ENCODE measurements at places on chromosomes 13 and 19.

GRCh38 chr19:6861683-6862286 lies 25.6 kb upstream of the ADGRE1 start:
- no peak overlapping the region for H3K27ac ChIP-seq
- H3K4me3 ChIP-seq = no peak overlapping the region
- H3K36me3 ChIP-seq = no peaks in the 10 kb centered on the region
- peaks cover 31% of the 10 kb centered on the region for H3K27me3 ChIP-seq
- peak; percentile 49 for DNase-seq
- peaks cover 18% of the 10 kb centered on the region for H3K4me1 ChIP-seq

GRCh38 chr13:73715911-73716510 lies 418.2 kb downstream of the KLF12 start:
- DNase-seq = peak; percentile 29
- no peaks in the 10 kb centered on the region for H3K27me3 ChIP-seq
- peak overlapping the region; percentile 71 for H3K27ac ChIP-seq
- peaks cover 28% of the 10 kb centered on the region for H3K4me1 ChIP-seq
- no peak overlapping the region for H3K4me3 ChIP-seq

DNA sequence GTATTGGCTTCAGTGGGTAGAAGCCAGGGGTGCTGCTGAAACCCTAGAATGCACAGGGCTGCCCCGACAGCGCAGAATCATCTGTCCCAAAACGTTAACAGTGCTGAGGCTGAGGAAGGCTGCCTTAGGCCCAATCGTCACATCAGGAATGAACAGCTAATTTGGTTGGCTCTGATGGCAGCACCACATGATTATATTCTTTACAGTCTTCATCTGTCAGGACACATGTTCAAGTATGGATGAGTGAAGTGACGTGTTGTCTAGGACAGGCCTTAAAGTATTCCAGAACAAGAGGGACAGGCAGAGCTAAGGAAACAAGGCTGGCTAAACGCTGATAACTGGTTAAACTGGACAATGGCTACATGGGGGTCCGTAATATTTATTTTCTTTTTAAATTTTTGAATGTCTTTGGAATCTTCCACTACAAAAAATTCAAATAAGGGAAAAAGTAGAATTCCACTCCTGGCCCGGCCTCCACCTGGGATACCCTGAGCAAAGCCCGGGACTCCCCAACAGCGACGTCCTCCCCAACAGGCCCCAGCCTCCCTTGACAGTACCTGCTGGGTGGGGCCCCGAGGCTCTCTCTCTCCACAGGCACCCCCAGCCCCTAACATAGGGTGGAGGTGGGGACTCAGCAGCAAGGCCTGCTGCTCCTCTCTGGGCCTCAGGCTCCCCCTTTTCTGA lies 14.8 kb upstream of the CCNP start:
- H3K27ac ChIP-seq = no peak overlapping the region
- no peak overlapping the region for H3K4me3 ChIP-seq
- DNase-seq = no peak
- H3K36me3 ChIP-seq = peaks cover 49% of the 10 kb centered on the region
- H3K4me1 ChIP-seq = peaks cover 8% of the 10 kb centered on the region

DNA sequence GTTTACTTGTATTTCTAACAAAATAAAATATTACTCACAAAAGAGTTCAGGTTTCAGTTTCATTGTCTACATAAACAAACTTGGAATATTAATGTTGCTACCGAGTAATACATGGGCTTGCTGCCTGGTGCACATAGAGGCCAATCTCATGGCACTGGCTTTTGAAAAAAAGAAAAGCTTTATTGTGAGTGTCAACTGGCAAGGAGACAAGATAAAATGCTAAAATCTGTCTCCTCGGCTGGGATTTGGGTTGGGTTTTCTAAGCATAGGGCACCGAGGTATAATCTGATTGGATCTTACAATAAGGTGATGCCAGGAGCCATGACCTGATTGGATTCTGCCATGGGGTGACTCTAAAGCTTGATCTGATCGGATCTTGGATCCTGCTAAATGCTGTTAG lies 1519.9 kb upstream of the MIR17HG start:
- no peak for DNase-seq
- no peak overlapping the region for H3K27ac ChIP-seq
- H3K4me3 ChIP-seq = no peak overlapping the region
- no peaks in the 10 kb centered on the region for H3K4me1 ChIP-seq

DNA sequence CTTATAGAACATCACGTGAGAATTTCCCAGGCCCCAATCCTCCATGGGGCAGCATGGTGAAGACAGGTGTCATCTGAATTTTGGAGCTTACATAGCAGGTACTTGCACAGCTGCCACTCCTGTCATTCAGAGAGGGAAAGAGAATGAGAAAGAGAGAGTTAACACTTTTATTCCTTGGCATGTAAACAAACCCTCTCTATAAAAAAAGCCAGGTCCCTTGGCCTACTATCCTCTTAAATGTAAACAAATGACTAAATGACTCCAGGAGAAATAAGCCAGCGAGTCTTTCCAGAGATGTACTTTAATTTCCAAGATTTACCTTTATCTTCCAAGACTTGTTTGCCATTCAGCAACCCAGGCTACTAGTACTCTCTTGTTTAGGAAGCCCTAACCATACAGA lies 195.3 kb upstream of the HTR2A start:
- H3K36me3 ChIP-seq = no peaks in the 10 kb centered on the region
- no peaks in the 10 kb centered on the region for H3K4me1 ChIP-seq
- no peak for DNase-seq
- H3K27me3 ChIP-seq = no peaks in the 10 kb centered on the region

DNA sequence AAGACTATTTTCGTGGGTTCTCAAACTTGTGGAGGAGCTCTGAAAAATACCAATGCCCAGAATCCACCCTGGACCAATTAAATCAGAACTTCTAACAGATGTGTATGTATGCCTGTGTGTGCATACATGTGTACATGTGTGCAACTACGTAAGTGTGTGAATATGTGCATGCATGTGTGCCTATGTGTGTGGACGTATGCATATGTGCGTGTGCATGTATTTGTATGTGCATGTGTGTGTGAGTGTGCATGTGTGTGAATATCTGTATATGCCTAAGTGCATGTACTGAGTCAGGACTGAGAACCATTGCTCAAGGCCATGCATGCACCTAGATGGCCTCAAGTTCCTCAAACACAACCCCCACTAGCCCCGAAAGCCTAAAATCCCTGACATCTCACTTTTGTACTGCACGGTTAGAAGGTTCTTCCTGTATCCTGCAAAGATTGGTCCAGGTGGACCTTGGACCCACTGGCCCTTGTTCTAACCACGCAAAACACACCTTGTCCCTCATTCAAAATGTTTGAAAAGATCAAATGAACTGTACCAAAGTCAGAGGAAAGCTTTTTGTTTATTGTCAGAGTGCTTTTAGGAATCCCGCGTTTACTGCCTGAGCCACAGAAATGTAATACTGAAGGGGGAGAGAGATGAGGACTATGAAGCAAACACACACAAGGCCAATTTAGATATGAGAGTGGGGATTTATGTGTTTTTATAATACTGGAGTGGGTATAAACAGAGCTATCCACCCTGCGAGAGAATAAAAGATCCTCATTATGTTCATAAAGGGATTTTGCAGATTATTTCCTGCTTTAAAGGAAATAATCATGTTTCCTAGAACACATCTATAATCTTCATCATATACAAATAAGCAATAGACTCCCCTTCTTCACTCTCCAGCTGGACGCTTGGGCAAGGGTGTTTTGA lies 39.1 kb downstream of the LATS2 start:
- no peak overlapping the region for H3K4me3 ChIP-seq
- H3K27me3 ChIP-seq = no peaks in the 10 kb centered on the region
- no peak overlapping the region for H3K27ac ChIP-seq

DNA sequence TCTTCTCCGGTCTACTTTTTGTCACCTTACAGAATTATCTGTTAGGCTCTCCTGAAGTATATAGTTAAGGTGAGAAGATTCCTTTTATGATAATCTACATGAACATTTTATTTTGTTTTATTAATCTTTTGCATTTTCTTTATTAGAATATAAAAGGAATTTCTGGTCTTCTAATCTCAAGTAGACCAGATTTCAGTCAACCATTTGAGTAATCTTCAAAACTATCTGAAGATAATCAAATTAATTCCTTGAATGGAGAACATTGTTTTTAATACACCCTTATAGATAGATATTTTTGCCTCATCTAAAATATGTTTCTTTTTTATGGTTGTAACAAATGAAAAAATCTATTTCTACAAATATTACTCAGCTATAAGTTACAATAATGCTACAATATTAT lies 381.7 kb upstream of the PCDH20 start:
- no peak overlapping the region for H3K27ac ChIP-seq
- no peak for DNase-seq
- no peak overlapping the region for H3K4me3 ChIP-seq
- H3K36me3 ChIP-seq = no peaks in the 10 kb centered on the region
- no peaks in the 10 kb centered on the region for H3K27me3 ChIP-seq

GRCh38 chr13:60227158-60227557 lies 63.4 kb upstream of the DIAPH3 start:
- no peak for DNase-seq
- H3K27me3 ChIP-seq = peaks cover 28% of the 10 kb centered on the region
- no peak overlapping the region for H3K4me3 ChIP-seq
- no peaks in the 10 kb centered on the region for H3K4me1 ChIP-seq
- H3K27ac ChIP-seq = no peak overlapping the region

DNA sequence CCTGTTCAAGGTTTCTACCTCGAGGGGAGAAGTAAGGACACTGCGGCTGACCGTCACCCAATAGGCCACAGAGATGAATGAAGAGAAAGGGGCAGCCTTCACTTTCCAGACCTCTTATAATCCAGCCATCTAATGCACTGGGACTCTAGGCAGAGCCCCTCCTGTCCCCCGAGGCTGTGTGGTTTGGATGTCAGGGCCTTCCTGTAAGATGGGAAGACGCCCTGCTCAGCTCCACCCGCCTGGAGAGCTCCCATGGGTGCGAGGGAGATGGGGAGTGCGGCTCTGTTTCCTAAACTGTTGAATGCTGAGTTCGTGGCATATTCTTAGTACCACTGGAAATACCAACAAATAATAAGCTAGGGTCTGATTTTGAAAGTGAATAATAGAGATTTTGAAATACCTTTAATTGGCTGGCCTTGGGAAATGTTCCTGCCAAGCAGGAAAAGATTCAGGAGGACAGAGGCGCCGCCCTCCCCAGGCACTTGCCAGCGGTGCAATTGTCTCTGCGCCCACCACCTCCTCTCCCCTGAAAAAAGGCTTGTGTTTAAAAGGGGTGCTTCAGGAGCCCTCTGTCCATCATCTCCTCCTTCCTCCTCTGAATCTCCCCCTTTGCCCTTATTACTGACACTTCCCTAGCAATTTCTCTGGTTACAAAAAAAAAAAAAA lies 85.4 kb upstream of the GPR183 start:
- H3K4me3 ChIP-seq = no peak overlapping the region
- H3K27me3 ChIP-seq = no peaks in the 10 kb centered on the region
- no peak for DNase-seq
- no peaks in the 10 kb centered on the region for H3K4me1 ChIP-seq

- H3K4me1 ChIP-seq = peaks cover 10% of the 10 kb centered on the region
- no peak overlapping the region for H3K27ac ChIP-seq
- H3K27me3 ChIP-seq = no peaks in the 10 kb centered on the region
- peaks cover 60% of the 10 kb centered on the region for H3K36me3 ChIP-seq
Measured at GRCh38 chr19:15398501-15399233, 19.1 kb upstream of the AKAP8 start.

DNA sequence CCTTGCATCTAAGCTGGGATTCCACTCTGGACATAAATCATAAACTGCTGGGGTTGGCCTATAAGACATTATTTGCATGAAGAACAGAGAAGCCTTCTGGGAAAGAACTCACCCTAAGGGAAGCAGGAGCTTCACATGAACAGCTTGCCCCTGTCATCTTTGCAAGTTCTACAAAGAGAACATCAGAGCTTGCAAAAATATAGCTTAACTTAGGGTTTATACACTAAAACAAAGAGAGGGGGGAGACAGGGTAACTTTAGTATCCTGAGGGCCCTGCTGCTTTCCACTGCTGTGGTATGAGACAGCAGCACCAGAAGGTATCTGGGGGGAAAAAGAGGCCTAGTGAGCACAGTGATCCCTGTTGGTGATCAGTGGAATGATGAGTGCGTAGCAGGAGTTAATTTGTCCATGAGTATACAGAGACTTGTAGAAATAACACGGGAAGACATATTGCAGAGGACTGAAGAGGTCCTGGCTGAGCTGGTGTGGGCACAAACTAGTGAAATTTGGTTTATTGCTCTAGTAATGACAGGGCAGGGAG lies 116.1 kb upstream of the TSC22D1 start:
- peak; percentile 14 for DNase-seq
- H3K4me3 ChIP-seq = no peak overlapping the region
- H3K27ac ChIP-seq = no peak overlapping the region

DNA sequence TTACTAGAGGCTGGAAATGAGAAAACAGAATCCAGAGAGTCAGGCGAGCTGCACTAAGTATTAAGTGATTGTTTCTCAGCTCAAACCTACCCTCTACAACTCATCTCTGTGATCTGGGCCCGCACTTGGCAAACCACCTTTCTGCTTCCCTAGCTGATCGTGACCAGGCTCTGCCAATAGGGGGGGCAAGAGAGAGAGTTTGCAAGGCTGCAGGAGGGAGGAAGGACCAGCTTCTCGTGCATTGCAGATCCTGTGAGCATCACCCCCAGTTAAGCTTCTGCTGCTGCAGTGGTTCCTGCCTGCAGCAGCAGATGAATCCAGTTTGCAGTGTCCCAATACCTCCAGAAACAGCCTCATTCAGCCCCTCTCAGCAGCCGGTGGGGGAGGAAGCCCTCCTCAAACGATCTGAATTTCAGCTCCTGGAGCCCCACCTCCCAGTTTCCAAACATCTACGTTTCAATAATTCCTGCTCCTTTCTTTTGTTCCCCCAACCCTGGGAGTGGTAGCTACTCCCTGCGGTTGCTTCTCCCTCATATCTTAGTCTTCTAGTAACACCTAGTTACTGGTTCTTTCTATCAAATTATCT lies 20.0 kb downstream of the XRCC1 start:
- peak; percentile 81 for DNase-seq
- no peaks in the 10 kb centered on the region for H3K27me3 ChIP-seq
- peaks cover 50% of the 10 kb centered on the region for H3K36me3 ChIP-seq
- no peaks in the 10 kb centered on the region for H3K4me1 ChIP-seq
- no peak overlapping the region for H3K27ac ChIP-seq

GRCh38 chr13:82934000-82934399 lies 948.3 kb downstream of the SLITRK1 start:
- no peaks in the 10 kb centered on the region for H3K4me1 ChIP-seq
- H3K36me3 ChIP-seq = no peaks in the 10 kb centered on the region
- no peak overlapping the region for H3K27ac ChIP-seq
- H3K4me3 ChIP-seq = no peak overlapping the region
- H3K27me3 ChIP-seq = no peaks in the 10 kb centered on the region

DNA sequence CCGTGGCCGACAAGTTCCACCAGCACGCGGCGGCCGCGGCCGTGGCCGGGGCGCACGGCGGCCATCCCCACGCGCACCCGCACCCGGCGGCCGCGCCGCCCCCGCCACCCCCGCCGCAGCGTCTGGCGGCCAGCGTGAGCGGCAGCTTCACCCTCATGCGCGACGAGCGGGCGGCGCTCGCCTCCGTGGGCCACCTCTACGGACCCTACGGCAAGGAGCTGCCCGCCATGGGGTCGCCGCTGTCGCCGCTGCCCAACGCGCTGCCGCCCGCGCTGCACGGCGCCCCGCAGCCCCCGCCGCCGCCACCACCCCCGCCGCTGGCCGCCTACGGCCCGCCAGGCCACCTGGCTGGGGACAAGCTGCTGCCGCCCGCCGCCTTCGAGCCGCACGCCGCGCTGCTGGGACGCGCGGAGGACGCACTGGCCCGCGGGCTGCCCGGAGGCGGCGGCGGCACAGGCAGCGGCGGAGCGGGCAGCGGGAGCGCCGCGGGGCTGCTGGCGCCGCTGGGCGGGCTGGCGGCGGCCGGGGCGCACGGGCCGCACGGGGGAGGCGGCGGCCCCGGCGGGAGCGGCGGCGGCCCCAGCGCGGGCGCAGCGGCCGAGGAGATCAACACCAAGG lies 821 bp downstream of the ONECUT3 start:
- H3K36me3 ChIP-seq = no peaks in the 10 kb centered on the region
- H3K4me1 ChIP-seq = peaks cover 6% of the 10 kb centered on the region
- H3K27me3 ChIP-seq = peaks cover 58% of the 10 kb centered on the region
- no peak overlapping the region for H3K27ac ChIP-seq
- H3K4me3 ChIP-seq = no peak overlapping the region

All from MCF 10A (cell line).